Stimulated activated CD8-positive, alpha-beta memory T cell treated with anti-CD3 and anti-CD28 coated beads, Interleukin-2, amount 100 ng/mL, for 1 hour (primary cell): ENCODE measurements at places on chromosomes 11 and 22.

DNA sequence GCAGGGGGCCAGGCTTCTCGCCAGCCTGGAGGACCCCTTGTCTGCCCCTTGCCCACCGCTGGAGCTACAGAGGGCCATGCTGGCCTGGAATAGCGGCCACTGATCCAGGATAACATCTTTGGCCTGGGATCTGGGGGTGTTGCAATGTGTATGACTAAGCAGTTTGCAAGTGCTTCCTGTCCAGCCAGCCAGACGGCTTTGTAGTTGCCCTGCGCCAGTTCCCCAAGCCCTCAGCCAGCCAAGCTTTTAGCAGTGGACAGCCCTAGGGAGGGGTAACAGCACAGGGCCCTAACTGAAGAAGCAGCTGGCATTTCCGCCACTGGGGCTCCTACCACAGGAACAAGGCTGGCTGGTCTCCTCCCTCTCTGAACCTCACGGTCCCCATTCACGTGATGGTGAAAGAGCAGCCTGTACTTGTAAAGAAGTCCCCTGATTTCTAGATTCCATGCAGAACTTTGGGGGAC is 32.1 kb downstream of the UQCR10 start:
- DNase-seq = no peak

DNA sequence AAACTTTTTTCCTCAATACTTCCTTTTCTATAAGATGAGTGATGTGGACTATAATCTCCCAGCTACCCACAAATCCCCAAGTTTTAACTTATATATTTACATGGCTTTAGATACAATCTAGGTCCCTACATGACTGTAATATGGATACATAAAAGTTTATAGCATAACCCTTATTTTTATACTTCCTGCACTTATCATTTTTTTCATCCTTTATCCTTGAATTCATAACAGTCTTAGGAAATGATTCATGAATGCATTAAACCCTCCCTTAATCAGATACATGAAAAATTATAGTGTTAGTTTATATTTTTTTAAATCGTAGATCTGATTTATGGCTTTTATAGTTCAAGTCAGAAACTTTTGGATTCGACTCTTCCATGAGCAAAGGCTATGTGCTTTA is 195.8 kb downstream of the MAML2 start:
- DNase-seq = no peak

- no peak for DNase-seq
Observed at GRCh38 chr11:103700622-103701021, 335.8 kb upstream of the DDI1 start.

GRCh38 chr22:28942801-28943500 is 59.6 kb downstream of the ZNRF3 start:
- no peak for DNase-seq

GRCh38 chr11:30422447-30423278 is 99.8 kb downstream of the ARL14EP start:
- DNase-seq = no peak

DNA sequence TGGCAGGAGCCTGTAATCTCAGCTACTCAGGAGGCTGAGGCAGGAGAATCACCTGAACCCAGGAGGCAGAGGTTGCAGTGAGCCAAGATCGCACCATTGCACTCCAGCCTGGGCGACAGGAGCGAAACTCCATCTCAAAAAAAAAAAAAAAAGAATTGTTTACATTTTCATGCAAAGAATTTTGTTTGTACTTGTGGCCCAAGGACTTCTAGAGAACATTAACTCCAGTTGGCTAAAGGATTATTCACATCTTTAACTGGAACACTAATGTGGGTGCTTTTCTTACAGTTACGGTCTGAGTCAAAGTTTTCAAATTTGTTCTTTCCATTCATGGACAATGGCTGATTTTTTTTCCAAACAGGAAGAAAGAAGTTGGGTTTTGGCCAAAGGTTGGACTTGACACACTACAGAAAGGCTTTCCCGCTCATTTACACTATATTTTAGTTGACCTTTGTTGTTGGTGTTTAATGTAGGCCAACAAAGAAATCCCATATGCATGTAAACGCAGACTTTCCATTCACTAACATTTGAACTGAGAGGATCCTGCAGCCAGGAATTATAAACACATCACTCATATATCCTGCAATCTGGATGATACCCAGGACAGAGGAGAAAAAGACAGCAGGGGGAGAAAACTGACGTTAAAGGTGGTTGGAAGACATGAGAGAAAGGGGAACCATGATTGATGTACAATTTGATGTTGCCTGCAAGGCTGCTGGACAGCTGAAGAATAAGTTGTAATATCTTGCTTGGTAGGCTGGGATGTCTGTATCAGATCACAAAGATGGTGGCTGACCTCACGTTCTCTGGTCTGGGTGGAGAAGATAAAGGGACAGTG is 13.1 kb downstream of the POU2AF1 start:
- no peak for DNase-seq

GRCh38 chr11:78371221-78371891 is 46.3 kb downstream of the GAB2 start:
- DNase-seq = no peak
